ENCODE measurements at places on chromosomes 6 and 20.

DNA sequence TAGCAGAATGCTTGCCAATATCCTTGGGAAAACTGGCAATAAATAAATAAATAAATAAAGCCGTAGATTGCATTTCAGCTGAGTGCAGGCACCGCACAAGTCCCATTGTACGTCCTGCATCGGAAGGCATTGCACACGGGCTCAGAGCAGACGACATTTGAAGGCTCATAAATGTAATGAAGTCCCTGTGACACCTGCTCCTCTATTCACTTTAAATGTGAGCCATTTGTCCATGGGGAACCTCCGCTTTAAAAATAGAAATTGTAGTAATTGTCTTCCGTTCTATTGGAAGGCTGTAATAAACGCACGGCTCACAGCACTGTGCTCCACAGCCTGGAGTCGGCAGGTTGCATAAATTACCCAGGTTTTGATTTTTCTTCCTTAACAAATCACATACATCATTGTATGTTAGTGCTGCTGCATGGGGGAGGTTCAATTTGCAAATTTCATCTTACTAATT is 32.6 kb downstream of the MYT1 start:
- no peak for DNase-seq

DNA sequence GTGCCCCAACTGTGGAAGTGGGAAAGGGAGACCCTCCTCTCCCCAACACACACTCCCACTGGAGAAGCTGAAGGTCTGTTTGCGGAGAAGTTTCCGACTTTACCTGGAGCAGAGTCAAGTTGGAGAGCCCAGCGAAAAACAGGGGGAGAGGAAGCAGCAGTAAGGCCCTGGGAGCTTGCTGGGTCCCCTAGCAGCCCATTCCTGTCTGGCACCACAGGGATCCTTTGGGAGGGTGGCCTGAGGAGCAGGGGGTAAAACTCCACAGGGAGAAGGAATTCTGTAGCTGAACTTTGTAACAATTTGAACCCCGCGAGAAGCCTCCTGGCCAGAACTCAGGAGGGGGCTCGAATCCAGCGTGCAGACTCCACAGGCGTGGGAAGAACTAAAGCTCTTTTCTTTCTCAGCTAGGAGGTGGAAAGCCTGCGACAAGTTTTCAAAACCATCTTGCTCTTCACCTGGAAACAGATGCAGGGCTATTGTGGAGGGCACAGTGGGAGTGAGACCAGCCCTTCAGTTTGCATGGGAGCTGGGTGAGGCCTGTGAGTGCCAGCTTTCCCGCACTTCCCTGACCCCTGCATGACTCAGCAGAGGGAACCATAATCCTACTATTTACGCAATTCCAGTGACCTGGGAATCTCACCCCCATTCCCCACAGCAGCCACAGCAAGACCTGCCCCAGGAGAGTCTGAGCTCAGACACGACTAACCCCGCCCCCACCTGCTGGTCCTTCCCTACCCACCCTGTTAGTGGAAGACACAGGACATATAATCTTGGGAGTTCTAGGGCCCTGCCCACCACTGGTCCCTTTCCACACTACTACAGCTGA is 25.8 kb downstream of the SERPINB9 start:
- DNase-seq = peak; percentile 21

GRCh38 chr6:6191476-6191875 is 129.0 kb downstream of the F13A1 start:
- DNase-seq = no peak

- DNase-seq = no peak
These were observed 610.1 kb upstream of the ARID1B start for GRCh38 chr6:156167016-156167624.

- no peak for DNase-seq
These were observed 30.9 kb upstream of the NEDD9 start for GRCh38 chr6:11263291-11263775.

DNA sequence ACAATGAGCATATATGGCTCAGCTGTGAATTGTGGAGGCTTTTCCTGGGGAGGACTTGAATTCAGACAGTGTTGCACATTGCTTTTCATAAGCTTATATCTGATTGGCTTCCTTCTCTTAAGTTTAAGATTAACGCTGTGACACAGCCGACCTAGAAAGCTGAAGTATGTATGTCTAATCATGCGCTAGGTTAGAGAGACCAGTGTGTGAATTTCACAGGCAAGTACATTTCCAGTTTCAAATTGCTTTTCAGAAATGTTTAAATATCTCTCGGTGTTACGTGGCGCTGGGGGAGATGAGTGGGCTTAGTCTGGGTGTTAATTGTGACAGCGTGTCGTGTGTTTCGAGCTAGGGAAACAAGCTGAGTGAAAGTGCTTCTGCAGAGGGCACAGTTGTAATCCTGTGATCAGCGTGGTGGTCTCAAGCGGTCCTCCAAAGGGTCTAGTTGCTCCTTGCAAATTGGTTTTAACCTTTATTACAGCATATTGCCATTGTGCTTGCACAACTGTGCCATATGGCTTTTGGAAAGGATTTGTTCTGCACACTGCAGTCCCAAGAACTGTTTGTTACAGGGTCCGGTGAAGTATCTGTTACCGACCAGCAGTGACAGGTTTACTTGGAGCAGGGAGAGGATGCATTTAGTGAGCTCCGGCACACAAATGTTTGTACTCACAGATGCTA is 166.6 kb downstream of the SASH1 start:
- no peak for DNase-seq

DNA sequence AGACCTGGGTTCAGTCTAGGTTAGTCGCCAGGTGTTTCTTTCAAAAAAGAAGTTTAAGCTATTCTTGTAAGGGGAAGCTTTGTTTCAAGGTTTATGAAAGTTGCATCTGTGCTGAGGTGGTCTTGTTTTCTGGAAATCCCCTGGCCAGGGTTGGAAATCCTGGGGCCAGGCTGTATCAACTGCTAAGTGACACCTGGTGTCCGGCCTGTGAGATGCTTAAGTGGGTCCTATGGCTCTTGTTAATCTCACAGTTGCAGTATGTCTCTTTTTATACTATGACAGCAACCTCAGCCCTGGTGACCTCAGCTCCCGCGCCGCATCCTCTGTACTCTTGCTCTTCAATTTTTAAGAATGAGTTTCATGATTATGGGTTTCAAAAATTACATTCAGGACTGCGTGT is 72.0 kb downstream of the CHMP4B start:
- DNase-seq = no peak

- DNase-seq = no peak
These were observed 287.7 kb upstream of the STXBP5 start for GRCh38 chr6:146916435-146917025.

GRCh38 chr20:59365611-59366285 is 65.3 kb downstream of the EDN3 start:
- DNase-seq = no peak
